ENCODE measurements at places on chromosomes 6 and 20. TPM values are rescaled to one million over a fixed set of nuclear protein-coding genes. Genes with fewer than 3 reads are reported as not detected.

CUTA gene
- 144 TPM for total RNA-seq

GRCh38 chr6:136607932-136608772 is 57.9 kb upstream of the MAP7 start:
- no peak overlapping the region for H3K27ac ChIP-seq
- peaks cover 27% of the 10 kb centered on the region for H3K36me3 ChIP-seq
- peak; percentile 70 for DNase-seq
- H3K4me3 ChIP-seq: no peak overlapping the region
- no peaks in the 10 kb centered on the region for H3K27me3 ChIP-seq

SRXN1 gene
- 41.2 TPM for total RNA-seq

KHDC1L gene
- not detected for total RNA-seq

KCNG1 gene
- total RNA-seq: not detected

DNA sequence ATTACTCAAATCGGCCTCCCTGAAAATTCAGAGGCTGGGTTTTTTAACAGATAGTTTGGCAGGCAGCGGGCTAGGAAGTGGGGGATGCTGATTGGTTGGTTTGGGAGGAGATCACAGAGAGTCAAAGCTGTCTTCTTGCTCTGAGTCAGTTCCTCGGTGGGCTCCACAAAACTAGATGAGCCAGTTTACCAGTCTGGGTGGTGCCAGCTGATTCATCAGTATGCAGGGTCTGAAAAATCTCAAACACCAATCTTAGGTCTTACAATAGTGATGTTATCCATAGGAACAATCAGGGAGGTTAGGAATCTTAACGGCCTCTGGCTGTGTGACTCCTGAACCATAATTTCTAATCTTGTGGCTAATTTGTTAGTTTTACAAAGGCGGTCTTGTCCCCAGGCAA is 190.7 kb downstream of the C6orf118 start:
- H3K27ac ChIP-seq: no peak overlapping the region
- DNase-seq: no peak
- H3K4me3 ChIP-seq: no peak overlapping the region
- H3K27me3 ChIP-seq: no peaks in the 10 kb centered on the region
- no peaks in the 10 kb centered on the region for H3K36me3 ChIP-seq
- no peaks in the 10 kb centered on the region for H3K4me1 ChIP-seq

DNA sequence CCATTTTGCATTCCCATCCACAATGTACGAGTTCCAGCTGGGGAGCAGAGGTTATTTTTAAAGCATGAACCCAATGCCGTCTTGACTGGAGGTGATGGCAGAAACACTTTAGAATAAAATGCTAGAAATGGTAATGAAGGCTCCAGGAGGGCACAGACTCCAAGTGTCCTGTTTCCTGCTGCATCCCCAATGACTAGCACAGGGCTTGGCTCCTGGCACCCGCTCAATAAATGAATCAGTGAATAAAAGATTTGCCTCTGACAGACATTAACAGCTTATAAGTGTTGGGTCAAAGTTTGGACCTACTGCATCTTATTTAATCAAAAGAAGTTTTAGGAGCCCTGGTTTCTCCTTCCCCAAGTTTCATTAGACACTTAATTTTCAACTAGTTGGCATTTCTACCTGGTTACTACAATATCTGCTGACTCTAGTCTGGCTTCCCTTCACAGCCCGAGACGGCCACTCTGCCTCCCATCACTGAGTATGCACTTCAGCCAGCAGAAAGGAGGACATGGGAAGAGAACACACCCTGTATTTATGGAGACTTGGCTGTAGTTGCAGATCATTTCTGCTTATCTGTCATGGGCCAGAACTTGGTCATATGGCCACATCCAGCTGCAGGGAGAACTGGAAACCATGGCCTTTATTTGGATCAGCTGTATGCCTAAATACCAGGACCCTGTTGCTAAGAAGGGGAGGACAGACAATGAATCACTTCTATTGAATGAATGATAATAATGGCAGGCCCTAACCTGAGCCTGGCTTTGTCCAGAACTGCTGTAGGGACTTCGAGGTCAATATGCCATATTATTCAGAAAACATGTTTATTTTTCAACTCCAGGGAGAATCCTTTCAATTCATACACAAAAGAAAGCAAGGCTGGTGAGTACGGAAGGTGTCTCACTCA is 63.1 kb downstream of the TTI1 start:
- no peaks in the 10 kb centered on the region for H3K4me1 ChIP-seq
- no peak overlapping the region for H3K27ac ChIP-seq
- DNase-seq: no peak
- no peaks in the 10 kb centered on the region for H3K36me3 ChIP-seq

SOX4 gene
- total RNA-seq: 20.0 TPM

- no peaks in the 10 kb centered on the region for H3K27me3 ChIP-seq
- no peak overlapping the region for H3K27ac ChIP-seq
- no peak for DNase-seq
Observed at GRCh38 chr6:150087336-150087735, 18.4 kb upstream of the ULBP3 start.

DNA sequence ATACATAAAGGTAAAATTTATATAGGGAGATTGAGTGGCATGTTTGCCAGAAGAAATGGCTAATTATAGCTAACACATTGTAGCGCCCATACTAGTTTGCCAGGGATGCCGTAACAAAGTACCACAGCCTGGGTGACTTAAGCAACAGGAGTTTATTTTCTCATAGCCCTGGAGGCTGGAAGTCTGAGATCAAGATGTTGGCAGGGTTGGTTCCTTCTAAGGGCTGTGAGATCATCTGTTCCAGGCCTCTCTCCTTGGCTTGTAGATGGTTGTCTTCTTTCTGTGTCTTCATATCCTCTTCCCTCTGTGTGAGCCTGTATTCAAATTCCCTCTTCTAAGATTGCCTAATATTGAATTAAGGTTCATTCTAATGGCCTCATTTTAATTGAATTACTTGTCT is 417.5 kb upstream of the OPRM1 start:
- H3K4me3 ChIP-seq: no peak overlapping the region
- DNase-seq: no peak
- H3K27me3 ChIP-seq: no peaks in the 10 kb centered on the region

SLC17A3 gene
- not detected for total RNA-seq

RAET1E gene
- total RNA-seq: 0.96 TPM

TSPO2 gene
- not detected for total RNA-seq

- H3K27me3 ChIP-seq: no peaks in the 10 kb centered on the region
- no peaks in the 10 kb centered on the region for H3K4me1 ChIP-seq
- no peak overlapping the region for H3K27ac ChIP-seq
- no peak overlapping the region for H3K4me3 ChIP-seq
- H3K36me3 ChIP-seq: no peaks in the 10 kb centered on the region
Observed at GRCh38 chr6:70110126-70111022, 192.5 kb downstream of the COL9A1 start.

DNA sequence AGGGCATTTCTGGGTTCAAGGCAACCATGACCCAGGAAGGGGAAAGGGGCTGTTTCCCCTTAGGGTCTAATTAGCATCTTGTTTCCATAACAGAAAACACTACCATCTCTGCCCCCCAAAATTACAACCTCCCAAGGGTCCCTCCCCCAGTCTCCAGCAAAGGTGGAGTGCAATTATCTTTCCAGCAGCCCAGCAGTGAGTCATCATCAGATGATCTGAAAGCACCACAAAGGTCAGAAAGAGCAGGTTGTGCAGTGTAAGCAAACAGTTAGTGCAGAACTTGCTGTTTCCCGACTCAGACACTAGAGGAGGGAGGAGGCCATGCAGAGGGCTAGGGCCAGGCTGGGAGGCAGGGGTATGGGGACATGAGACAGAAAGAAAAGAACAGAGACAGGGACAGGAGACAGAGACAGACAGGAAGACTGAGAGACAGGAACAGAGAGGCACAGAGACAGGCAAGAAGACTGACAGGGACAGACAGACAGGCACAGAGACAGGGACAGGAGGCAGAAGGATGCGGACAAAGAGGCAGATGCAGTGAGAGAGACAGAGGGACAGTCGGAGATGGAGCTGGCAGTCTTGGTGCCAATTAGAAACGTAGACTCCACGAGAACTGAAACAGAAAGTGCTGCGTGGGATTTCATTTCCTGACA is 62.5 kb downstream of the PYGB start:
- no peaks in the 10 kb centered on the region for H3K27me3 ChIP-seq
- peaks cover 7% of the 10 kb centered on the region for H3K36me3 ChIP-seq
- DNase-seq: peak; percentile 71
- H3K4me3 ChIP-seq: no peak overlapping the region
- peaks cover 9% of the 10 kb centered on the region for H3K4me1 ChIP-seq
- peak overlapping the region; percentile 81 for H3K27ac ChIP-seq

DNA sequence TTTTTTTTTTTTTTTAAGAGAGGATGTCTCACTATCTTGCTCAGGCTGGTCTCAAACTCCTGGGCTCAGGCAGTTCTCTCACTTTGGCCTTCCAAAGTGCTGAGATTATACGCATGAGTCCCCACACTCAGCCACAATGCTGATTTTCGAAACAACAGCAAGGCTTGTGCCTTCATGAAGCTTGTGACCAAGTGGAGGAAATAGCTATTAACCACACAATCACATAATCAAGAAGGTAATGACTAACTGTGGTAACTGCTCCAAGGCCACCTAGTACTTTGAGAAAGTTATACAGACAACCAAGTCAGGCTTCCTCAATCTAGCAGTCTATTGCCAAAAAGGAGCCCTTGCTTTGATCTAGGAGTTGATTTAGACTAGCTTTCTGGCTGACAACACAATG is 46.3 kb downstream of the SOD2 start:
- no peaks in the 10 kb centered on the region for H3K4me1 ChIP-seq
- H3K36me3 ChIP-seq: no peaks in the 10 kb centered on the region
- no peak for DNase-seq
- H3K4me3 ChIP-seq: no peak overlapping the region

OR12D3 gene
- not detected for total RNA-seq

GRCh38 chr6:128131566-128131965 is 230.7 kb upstream of the THEMIS start:
- DNase-seq: no peak
- H3K27ac ChIP-seq: no peak overlapping the region
- H3K36me3 ChIP-seq: no peaks in the 10 kb centered on the region

DNA sequence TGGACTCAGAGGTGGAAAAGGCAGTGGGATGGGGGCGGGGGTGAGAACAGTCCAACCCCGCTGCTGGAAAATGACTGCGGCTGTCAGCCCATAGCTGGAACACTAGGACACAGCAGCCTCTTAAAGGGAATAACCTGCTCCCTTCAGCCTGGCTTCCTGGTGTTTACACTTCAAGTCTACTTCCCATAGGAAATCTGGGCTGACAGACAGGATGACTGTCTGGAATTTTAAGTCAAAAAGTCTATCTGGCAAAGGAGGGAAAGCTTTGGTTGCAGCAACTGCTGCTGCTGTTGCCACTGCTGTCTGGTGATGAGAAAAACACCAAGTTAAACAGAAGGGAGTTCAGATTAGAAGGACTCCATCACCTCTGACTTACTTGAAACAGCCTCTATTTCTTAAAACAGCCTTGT is 44.9 kb downstream of the TNFRSF21 start:
- DNase-seq: no peak
- no peaks in the 10 kb centered on the region for H3K36me3 ChIP-seq
- H3K4me3 ChIP-seq: no peak overlapping the region
- peaks cover 3% of the 10 kb centered on the region for H3K4me1 ChIP-seq
- no peaks in the 10 kb centered on the region for H3K27me3 ChIP-seq
- H3K27ac ChIP-seq: no peak overlapping the region

DNA sequence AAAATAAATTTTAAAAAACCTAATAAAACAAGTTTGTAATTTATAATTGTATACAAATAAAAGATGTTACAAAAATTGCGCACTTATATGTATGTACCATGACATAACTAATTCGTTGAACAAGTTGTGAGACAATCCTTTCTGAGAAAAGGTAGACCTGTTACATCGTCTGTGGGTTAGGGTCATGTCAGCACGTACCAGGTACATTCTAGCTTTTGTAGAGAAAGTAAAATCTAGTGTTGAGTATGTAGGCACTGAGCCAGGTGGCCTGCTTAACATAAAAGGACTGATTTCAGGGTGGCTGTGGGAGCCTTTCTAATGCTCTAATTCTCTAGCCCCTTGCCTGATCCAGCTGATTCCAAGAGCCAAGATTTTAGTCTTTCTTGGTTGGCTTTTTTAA is 10.4 kb downstream of the RPL7L1 start:
- peak overlapping the region; percentile 90 for H3K27ac ChIP-seq
- peaks cover 8% of the 10 kb centered on the region for H3K4me1 ChIP-seq
- H3K27me3 ChIP-seq: no peaks in the 10 kb centered on the region
- H3K36me3 ChIP-seq: peaks cover 32% of the 10 kb centered on the region
- peak overlapping the region; percentile 70 for H3K4me3 ChIP-seq

MMP24OS gene
- total RNA-seq: 85.2 TPM

- DNase-seq: no peak
- no peak overlapping the region for H3K4me3 ChIP-seq
- H3K27me3 ChIP-seq: no peaks in the 10 kb centered on the region
- H3K27ac ChIP-seq: no peak overlapping the region
- H3K36me3 ChIP-seq: no peaks in the 10 kb centered on the region
Observed at GRCh38 chr6:16256781-16257180, 18.4 kb downstream of the GMPR start.

- H3K27me3 ChIP-seq: peaks cover 83% of the 10 kb centered on the region
- DNase-seq: peak; percentile 85
- no peaks in the 10 kb centered on the region for H3K36me3 ChIP-seq
- peak overlapping the region; percentile 44 for H3K4me3 ChIP-seq
- H3K27ac ChIP-seq: peak overlapping the region; percentile 83
Observed at GRCh38 chr20:22578221-22579118, 5.9 kb downstream of the FOXA2 start.

CST5 gene
- 0.55 TPM for total RNA-seq

GRCh38 chr20:58111310-58112016 is 117.0 kb downstream of the ANKRD60 start:
- no peaks in the 10 kb centered on the region for H3K27me3 ChIP-seq
- H3K4me3 ChIP-seq: no peak overlapping the region
- H3K36me3 ChIP-seq: no peaks in the 10 kb centered on the region
- no peak for DNase-seq

ULBP3 gene
- 3.8 TPM for total RNA-seq

SLC17A4 gene
- total RNA-seq: not detected

LGSN gene
- 0.38 TPM for total RNA-seq

DNA sequence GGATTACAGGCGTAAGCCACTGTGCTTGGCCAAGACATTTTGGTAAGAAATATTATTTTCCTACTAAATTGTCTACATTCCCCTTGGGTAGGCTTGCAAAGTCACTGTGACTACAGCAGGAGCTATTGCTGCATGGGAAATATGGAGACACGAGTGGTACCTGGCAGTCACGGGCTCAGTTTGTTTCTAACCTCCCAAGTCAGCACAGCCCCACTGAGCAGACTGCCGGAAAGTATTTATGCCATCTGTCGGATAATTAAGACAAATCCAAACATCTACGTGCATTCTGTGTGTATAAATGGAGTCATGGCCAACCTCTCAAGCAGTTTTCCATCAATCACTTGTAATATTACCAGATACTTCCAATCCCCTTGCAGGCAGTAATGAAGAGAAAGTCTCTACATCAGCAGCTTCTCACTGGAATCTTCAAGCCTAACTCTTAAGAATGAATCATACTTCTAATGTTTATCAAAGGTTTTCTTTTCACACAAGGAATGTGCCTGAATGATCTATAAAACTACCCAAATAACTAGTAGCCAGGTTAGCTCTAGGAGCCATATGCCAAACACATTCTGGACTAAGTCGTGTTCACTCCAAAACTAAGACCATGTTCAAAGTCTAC is 20.1 kb downstream of the PSMB1 start:
- H3K27me3 ChIP-seq: no peaks in the 10 kb centered on the region
- no peak overlapping the region for H3K4me3 ChIP-seq
- H3K27ac ChIP-seq: no peak overlapping the region

ANGPT4 gene
- total RNA-seq: 0.81 TPM
